Breast epithelium (tissue), 4 donors: ENCODE measurements at places on chromosomes 2 and 18. TPM values are rescaled to one million over a fixed set of nuclear protein-coding genes. Genes with fewer than 3 reads are reported as not detected.
A peak's percentile ranks its signal among the peaks of the same experiment; 100 is the strongest.

Gene LIPG
- 0.16 TPM for total RNA-seq

Gene GRP
- 4.7 TPM for total RNA-seq

DNA sequence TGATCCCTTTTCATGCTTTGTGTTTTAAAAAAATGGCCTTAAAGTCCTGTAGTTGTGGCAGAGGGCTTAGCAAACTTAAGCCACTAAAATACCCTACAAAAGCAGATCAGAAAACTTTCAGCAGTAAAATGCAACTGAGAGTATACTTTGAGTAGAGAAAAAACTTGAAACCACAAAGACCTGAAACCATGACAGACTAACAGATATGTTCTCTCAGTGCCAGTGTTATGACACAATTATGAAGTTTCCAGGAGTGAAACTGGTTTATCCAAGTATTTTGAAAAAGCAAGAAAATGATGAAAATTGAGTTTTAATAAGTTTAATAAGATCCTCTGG is 74.5 kb downstream of the SPRED2 start:
- no peaks in the 10 kb centered on the region for H3K27me3 ChIP-seq
- DNase-seq, result no peak
- peak overlapping the region; percentile 68 for H3K27ac ChIP-seq
- H3K36me3 ChIP-seq, result no peaks in the 10 kb centered on the region
- H3K4me3 ChIP-seq, result no peak overlapping the region

Gene CCDC102B
- 7.2 TPM for total RNA-seq

DNA sequence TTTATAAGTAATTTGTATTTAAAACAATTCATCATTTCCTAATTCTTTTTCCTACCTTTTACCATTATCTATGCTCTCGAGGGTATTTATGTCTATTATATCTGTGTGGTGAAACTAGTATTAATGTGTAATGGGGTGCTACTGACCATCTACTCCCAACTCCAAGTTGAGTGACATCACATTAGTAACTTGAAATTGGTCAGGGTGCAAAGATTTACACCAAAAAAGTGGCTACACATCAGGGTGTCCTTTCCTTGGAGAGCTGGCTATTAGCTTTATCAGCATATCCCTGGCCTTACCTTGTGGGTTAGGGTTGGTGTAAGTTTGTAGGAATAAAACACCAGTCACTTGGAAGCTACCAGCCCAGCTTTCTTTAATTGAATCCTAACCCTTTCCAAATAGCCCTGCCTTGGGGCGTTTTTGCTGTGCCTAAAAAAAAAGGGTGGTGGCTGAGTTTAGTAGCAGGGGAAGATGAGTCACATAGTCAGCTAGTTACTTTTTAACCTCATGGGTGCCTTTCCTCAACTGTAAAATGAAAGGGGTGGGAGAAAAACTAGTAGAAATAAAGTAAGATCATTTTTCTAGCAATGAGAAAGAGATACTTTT is 14.0 kb downstream of the ANXA4 start:
- H3K27me3 ChIP-seq, result no peaks in the 10 kb centered on the region
- peaks cover 16% of the 10 kb centered on the region for H3K4me1 ChIP-seq
- H3K27ac ChIP-seq, result no peak overlapping the region

Gene GPR45
- not detected for total RNA-seq

Gene TRIB2
- 17.6 TPM for total RNA-seq

GRCh38 chr2:177595126-177595845 is 202.7 kb downstream of the AGPS start:
- DNase-seq, result no peak
- no peaks in the 10 kb centered on the region for H3K36me3 ChIP-seq
- H3K27ac ChIP-seq, result no peak overlapping the region
- no peak overlapping the region for H3K4me3 ChIP-seq
- no peaks in the 10 kb centered on the region for H3K27me3 ChIP-seq

Gene MC2R
- total RNA-seq, result not detected

Gene CD8B2
- under 0.01 TPM for total RNA-seq

Gene DNAJC5G
- not detected for total RNA-seq

Gene DYNAP
- not detected for total RNA-seq

Gene AMER3
- total RNA-seq, result not detected
